ENCODE measurements at places on chromosomes 16 and 17. TPM values are rescaled to one million over a fixed set of nuclear protein-coding genes. Genes with fewer than 3 reads are reported as not detected.

The FOXO3B gene
- 1.6 TPM for total RNA-seq

The CSF3 gene
- not detected for total RNA-seq

The PROCA1 gene
- 1.1 TPM for total RNA-seq

The B4GALNT2 gene
- not detected for total RNA-seq

The MT1G gene
- total RNA-seq, result 13.5 TPM

The TBC1D3I gene
- total RNA-seq, result not detected

The CACNG3 gene
- total RNA-seq, result not detected

The PRR15L gene
- not detected for total RNA-seq

The ZC3H18 gene
- 7.9 TPM for total RNA-seq

The TLCD3A gene
- 15.3 TPM for total RNA-seq

- DNase-seq, result peak; percentile 78
Measured at GRCh38 chr16:9033125-9033830, 58.2 kb upstream of the HAPSTR1 start.

DNA sequence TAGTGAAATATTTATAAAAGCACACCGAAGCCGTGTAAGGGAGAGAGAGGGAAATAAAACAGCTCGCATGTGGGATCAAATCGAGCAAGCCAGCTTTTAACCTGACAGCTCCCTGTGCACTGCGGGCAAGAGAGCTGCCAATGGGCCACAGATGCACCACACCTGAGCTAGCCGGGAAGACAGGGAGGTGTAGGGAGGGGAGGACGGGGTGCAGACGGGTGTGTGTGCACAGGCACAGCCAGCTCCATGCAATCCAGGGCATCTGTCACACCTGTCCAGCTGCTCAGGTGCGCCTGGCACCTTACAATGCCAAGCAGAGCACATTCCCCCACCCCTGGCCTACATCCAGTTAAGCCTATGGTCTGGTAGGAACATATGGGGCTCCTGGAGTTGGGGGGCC is 70.0 kb downstream of the C16orf78 start:
- DNase-seq, result no peak

DNA sequence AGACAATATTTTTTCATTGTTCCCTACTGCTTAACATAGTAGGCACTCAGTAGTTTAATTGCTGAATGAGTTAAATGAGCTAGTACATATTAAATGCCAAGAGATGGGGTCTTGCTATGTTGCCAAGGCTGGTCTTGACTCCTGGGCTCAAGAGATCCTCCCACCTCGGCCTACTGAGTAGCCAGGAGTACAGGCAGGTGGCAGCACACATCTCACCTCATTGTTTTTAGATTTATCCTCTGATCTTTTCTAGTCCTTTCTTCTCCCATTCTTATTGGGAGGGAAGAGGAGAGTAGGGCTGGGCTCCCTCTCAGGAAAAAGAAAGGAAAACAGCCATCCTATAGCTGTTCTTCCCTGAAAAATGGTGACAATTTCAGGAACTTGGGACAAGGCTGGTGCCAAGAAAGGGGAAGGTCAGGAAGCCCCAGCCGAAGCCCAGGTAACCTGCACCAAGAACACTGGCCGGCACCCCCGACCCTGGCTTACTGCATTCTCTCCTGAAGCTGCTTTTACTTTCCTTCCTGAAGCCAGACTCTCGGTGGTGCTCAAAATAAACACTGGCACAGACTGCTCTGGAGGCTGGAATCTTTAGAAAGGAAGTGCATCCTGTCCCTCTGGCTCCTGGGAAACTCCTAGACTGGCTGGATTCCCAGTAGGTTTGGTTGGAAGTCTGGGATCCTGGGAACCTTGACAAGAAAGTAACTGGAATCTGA is 2.7 kb downstream of the TNFAIP1 start:
- peak; percentile 60 for DNase-seq

- no peak for DNase-seq
Measured at GRCh38 chr16:82240111-82240510, 70.1 kb upstream of the MPHOSPH6 start.

GRCh38 chr17:28057731-28058246 is 15.3 kb downstream of the NLK start:
- no peak for DNase-seq

DNA sequence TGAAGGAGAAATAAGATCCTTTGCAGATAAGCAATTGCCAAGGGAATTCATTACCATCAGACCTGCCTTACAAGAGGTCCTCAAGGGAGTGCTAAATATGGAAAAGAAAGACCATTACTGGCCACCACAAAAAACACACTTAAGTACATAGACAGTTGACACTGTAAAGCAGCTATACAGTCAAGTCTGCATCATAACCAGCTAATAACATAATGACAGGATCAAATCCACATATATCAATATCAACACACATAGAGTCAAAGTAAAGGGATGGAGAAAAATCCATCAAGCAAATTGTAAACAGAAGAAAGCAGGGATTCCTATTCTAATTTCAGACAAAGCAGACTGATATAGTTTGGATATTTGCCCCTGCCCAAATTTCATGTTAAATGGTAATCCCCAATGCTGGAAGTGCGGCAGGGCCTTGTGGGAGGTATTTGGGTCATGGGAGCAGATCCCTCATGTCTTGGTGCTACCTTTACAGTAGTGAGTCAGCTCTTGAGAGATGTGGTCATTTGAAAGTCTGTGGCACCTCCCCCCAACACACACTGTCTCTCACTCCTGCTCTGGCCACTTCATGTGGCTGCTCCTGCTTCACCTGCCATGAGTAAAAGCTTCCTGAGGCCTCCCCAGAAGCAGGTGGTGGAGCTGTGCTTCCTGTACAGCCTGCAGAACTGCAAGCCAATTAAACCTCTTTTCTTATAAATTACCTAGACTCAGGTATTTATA is 32.8 kb downstream of the TANC2 start:
- no peak for DNase-seq

DNA sequence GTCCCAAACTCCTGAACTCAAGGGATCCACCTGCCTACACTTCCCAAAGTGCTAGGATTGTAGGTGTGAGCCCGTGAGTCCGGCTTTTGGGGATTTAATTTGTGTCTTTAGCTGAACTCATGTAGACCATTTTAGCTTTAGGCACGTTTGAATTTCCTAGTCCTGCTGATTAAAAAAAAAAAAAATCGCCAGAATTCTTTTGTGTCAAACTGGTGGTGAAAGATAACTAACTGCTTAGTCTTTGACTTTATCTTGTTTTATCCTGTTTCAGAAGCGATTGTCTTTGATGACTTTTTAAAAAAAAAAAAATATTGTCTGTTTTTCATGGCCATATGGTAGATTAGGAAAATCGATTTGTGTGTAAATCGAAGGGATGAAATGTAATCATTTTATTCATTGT is 2.6 kb downstream of the RABEP1 start:
- DNase-seq, result no peak

GRCh38 chr17:82434216-82434565 is 15.8 kb upstream of the OGFOD3 start:
- no peak for DNase-seq

DNA sequence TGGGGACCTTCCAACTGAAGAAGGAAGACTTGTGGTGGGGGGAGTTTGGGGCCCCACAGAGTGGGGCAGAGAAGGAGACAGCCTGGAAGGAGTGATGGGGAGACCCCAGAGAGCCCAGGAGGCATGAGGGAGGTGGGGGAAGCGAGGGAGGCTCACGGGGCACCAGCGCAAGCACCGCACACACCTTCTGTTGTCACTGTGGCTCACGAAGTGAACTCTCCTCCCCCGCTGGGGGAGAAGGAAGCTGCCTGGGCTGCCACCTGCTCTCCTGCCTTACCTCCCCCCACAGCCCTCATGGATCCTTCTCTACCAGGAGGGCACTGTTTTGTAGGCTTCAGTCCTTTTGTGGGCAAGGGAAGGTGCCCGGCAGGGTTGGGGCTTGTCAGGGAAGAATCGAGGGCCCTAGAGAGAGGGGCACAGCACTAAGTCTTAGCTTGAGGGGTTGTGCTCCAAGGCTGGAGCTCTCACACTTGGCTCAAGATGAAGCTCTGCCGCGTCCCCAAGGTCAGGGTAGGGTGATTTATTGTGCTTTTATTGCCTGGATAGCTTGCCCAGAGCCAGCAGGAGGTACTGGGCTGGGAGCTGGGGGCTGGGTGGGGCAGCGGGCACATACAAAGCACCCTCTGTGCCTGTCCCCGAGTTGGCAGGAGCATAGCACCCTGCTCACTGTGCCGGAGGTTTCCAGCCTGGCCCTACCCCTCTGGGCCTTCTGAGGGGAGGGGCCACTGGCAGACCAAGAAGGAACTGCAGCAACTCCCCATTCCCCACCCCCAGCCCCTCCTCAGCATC is 4.6 kb upstream of the STARD3 start:
- no peak for DNase-seq

GRCh38 chr16:73572135-73572828 is 524.4 kb upstream of the ZFHX3 start:
- peak; percentile 37 for DNase-seq

DNA sequence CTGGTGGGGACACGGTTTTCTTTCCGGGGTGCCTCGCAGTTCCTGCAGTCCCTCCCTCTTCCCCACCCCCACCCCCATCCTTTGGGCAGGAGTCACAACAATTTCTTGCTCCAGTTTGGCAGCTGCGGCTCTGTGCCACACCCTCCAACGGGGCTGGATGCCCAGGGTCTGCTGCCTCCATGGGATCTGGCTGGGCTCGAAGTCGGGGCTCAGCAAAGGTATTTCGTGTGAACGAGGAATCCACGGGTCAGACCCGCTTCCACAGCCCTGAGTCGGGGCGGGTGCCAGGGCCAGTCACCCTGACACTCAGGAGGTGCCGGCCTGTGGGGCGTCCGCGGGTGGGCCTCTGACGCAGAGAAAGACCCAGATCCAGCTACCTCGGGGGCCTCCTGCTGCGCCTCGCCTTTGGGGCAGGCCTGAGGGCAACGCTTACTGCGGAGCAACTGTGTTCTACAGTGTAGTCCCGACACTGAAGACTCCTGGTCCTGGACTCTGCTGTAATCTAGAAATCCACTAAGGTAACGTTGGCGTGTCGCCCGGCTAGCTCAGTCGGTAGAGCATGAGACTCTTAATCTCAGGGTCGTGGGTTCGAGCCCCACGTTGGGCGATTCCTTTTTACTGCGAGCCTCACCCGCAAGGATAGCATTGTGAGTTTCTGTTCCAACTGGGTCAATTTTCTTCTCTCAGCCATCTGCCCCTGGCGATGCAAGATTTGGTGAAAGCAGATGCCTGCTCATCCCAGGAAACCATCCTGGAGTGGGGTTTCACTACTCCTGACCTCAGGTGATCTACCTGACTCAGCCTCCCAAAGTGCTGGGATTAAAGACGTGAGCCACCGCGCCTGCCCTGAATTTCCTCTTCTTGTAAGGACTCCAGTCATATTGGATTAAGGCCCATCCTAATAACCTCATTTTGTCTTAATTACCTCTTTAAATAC is 12.6 kb upstream of the OR1F1 start:
- no peak for DNase-seq

DNA sequence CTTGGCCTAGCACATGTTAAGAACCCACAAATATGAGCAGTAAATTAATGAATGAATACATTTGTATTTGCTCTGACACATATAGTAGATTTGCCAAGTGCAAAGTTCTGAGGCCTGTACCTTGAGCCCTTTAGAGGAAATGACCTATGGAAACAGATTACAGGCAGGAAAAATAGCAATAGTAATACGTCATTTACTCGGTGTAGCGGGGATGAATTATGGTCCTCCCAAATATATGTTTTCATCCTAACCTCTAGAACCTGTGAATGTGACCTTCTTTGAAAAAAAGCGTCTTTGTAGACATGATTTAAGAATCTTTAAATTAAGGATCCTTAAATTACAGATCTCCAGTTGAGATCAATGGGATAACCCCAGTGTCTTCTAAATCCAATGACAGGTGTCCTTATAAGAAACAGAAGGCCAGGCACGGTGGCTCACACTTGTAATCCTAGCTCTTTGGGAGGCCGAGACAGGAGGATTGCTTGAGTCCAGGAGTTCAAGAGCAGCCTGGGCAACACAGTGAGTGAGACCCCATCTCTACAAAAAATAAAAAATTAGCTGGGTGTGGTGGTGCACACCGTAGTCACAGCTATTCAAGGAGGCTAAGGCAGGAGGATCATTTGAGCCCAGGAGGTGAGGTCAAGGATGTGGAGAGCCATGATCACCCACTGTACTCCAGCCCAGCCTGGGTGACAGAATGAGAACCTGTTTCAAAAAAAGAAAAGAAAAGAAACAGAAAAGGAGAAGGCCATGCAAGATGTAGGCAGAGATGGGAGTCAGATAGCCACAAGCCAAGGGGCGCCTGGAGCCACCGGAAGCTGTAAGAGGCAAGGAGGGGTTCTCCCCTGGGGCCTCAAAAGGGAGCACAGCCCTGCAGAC is 5.1 kb upstream of the ITPRIPL2 start:
- no peak for DNase-seq

DNA sequence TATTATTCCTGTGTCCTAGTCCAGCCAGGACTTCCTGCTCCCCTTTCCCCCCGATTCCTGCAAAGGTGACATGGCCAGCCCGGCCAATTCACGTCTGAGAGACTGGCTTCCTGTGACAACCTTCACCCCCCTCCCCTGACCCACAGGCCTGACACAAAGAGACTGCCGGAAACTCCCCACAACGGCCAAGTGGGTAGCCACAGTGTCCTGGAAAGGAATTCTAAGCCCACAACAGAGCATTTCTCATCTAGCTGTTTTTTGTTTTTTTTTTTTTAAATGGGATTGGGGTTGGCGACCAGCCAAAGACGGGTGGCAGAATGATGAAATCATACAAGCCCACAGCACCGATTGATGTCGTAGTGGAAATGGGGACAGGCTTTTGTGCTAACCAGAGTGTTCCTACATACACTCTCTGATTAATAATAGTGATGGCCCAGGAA is 2.8 kb upstream of the XAF1 start:
- peak; percentile 91 for DNase-seq

GRCh38 chr17:55190748-55191147 is 74.0 kb upstream of the HLF start:
- peak; percentile 4 for DNase-seq

DNA sequence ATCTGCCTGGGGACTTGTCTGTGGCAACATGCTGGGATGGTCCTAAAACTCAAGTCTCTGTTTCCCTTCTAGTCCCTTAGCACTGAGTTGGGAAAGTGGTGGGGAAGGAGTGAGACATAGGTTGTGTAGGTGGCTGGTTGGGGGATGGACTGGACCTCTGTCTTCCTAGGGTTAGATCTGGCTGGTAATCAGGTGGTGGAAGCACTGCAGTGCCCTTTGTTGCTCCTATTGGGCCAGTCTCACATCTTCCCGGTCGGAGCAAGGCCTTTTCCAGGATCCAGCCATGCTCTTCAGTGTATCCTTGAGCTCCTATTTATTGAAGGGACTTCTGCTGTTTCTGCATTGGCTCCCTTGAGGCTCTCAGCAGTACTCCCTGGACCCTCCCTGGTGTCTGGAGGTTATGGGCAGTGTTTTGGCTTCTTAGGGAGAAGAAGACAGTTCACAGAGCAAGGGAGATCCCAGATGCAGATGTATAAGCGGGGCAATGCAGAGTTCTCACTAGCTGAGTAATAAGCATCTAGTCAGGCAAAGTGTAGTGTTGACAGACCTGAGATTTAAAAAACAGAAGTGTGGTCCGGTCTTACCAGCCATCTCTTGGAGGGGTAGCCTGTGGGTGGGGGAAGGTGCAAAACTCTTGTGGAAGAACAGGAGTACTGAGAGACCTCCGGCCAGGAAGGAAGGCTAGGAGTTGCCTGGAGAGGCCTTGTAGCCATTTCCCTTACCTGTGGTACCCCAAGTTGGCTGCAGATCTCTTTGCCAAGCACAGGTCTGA is 1.3 kb upstream of the NUTF2 start:
- no peak for DNase-seq

- no peak for DNase-seq
Measured at GRCh38 chr17:80482555-80483308, 6.3 kb upstream of the NPTX1 start.

GRCh38 chr16:89498839-89499238 is 8.5 kb upstream of the ANKRD11 start:
- peak; percentile 92 for DNase-seq

GRCh38 chr16:15403392-15403995 is 7.9 kb downstream of the MPV17L start:
- peak; percentile 70 for DNase-seq

- DNase-seq, result no peak
Measured at GRCh38 chr16:85753559-85753958, 2.7 kb upstream of the C16orf74 start.

Measured in RPMI7951 (cell line).